NCI-H1105 (cell line): ENCODE measurements at places on chromosomes 1 and 21.

DNA sequence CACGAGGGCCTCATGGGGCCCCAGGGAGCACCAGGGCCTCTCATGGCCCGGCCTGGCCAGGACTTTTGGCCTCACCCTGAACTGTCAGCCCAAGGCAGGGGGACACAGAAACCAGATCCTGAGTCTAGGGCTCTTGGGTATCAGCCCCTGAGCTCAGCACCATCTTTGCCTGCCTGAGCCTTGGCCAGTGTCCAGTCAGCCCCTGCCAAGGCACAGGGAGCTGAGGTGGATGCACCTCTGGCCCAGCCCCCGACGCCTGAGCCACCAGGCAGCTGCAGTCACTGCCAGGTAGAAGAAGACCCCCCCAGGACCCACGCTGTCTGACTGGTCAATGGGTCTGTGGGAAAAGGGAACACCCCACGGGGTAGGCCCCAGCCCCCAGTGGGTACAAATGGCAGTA, 25.3 kb downstream of the CDCA8 start:
- DNase-seq: no peak

GRCh38 chr1:109198043-109198695, 15.5 kb upstream of the SARS1 start:
- DNase-seq: no peak

GRCh38 chr1:52970149-52970548, 43.1 kb downstream of the SCP2 start:
- DNase-seq: no peak

DNA sequence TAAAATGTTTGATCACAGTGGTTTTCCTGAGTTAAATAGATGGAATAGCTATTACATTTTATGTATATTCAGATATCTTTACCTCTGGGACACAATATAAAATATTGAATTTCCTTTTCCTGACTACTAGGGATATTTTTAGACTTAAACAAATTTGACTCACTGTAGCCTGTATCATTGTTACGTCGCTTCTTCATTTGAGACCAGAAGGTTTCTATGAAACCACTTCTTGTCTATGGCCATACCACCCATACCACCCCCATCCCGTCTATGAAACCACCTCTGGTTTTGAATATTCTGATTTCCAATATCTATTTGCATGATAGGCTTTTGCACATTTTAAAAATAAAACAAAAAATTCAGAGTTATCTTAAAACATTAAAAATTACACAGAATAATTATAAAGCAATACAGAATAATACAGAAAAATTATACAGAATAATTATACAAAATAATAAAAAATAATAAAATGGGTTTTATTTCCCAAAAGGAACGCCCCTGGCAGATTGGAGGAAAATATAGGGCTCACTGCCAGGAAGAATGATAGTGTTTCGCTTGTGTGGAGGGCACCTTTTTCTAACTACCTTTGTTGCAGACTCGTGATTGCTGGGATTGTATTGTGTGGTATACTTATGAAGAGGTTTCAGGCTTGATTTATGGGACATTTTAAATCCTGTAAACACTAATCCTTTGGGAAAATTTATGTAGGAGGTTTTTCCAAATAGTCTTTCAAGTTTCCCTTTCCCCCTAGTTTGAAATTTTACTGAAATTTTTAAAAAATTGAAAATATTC, 4.7 kb downstream of the SPEN start:
- no peak for DNase-seq

GRCh38 chr1:84574936-84575335, 696 bp upstream of the CTBS start:
- no peak for DNase-seq

DNA sequence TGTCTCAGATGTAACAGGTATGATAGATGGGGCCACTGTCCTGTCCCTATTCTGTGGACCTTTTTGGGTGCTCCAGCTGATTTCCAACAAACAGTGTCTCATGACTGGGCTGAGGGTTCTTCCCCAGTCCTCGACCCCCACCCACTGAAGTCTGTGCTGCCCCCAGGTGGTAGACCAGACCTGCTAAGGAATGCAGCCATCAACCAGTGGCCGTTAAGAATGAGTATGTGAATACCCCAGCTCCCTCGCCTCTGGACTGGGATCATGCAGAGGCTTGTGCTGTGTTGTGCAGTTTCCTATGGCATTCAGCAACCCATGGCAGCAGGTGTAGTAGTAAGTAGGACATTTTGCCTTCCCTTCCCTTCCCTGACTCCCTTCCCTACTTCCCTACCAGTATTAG, 183.1 kb upstream of the KAZN start:
- no peak for DNase-seq

- no peak for DNase-seq
Measured at GRCh38 chr1:53600001-53600400, 139.0 kb downstream of the GLIS1 start.

- DNase-seq: no peak
Measured at GRCh38 chr1:233393926-233394680, 66.6 kb downstream of the MAP3K21 start.

GRCh38 chr1:39431927-39432326, 59.5 kb upstream of the BMP8A start:
- no peak for DNase-seq

- DNase-seq: no peak
Measured at GRCh38 chr1:63592536-63593302, 492 bp upstream of the PGM1 start.

GRCh38 chr1:94940738-94941137, 13.8 kb upstream of the CNN3 start:
- no peak for DNase-seq

GRCh38 chr1:71986160-71986559, 296.2 kb downstream of the NEGR1 start:
- no peak for DNase-seq

DNA sequence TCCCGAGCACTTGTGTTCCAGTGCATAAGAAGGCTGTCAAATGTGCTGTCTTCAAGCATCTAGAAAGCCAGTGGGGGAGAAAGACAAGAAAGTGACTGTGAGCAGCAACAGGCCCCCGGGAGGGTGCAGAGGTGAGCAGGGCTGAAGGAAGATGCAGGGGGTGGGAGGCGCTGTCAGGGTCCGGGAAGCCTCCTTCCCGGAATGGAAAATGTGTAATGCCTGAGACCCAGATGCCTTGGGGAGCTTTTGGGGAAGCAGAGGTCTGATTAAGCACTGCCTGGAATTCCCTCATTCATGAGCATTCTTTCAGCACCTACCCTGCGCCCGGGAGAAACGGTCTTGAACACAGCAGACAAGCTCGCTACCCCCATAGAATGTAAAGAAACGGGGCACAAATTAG, 1.3 kb downstream of the NPHP4 start:
- DNase-seq: no peak

GRCh38 chr1:235131961-235132360, 3.3 kb upstream of the TOMM20 start:
- DNase-seq: no peak

- peak; percentile 93 for DNase-seq
Measured at GRCh38 chr1:145823565-145824498, at the start of the genes POLR3C and RNF115. Gene POLR3C (plus strand): TSS chr1:145824200. CDS start chr1:145825777, 1,577 bp downstream. Gene RNF115 (minus strand): TSS chr1:145824095. CDS start chr1:145823873, 222 bp downstream.

DNA sequence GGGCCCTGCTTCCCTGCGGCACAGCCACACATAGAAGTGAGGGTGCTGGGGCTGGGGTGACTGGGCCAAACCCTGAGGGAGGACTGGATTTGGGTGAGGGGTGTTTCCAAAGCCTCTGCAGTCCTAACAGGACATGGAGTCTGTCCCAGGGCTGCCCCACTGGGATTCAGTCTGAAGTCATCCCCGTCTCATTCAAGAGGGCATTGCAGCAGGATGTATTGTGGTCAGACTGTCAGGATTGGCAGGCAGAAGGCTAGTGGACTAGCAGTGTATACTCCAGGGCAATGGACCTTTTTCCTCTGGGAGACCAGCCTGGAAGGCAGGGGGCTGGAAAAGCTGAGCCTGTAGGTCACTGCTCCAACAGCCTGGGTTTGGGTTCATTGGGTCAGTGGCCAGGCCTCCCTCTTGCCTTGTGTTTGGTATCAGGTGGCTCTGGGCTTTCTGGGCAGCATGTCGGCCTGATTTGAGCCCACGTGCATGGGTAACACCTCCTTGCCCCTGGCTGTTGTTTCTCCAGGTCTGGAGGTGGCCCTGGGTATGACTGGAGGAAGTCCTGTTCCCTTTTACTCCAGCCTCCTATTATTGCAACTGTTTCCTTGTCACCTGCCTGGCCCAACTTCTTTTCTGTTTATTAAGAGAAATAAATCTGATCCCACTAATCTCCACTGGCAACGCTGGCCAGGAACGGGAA, 41.0 kb upstream of the SYNC start:
- DNase-seq: no peak

DNA sequence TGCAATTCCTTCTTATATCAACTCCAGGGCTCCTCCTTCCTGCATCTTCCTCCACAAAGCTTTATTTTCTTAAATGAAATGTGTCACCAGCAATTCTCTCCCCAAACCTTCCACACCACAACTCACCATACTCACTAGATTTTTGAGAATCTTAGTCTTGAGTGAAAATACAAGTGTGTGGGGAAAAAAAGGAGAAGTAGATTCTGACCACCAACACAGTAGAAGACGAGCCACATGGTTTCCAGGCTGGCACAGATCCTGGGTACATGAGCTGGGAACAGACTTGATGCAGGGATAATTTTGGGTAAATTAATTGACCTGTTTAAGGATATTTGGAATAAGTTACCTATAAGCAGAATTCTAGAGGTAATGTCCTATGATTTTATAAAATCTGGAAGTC, 72.8 kb upstream of the KCNJ15 start:
- no peak for DNase-seq

DNA sequence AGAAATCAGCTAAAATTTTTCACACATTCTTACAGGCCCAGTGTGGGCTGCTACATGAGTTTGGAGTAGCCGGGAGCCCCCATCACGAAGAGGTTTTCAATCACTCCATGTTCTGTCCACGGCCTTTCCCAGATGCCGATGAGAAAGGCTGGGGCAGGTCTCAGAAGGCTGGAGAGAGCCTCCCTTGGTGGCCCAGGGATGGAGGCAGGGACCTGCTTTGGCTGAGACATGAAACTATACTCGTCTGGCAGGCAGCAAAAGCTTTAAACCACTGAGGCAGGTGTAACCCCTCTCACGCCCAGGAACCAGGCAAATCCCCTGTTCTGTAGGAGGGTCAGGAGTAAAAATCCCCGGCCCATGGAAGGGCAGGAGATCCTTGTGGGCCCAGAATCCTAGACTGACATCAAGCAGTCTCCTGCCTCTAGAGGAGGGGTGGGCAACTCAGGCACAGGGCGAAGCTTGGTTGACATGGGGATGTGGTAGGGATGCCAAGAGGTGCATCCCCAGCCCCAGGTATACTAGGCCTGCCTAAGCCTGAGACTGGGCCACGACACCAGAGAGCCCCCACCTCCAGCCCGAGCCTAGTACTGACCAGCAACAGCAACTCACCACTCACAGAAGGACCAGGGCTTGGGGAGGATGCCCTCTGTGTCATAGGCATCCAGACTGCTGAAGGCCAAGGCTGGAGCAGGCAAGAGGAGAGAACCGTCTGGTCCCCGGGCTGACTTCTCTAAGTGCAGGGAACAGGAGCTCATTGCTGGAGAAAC, 9.1 kb downstream of the MMEL1 start:
- no peak for DNase-seq
